Smooth muscle cell of trachea (primary cell): ENCODE measurements at places on chromosomes 2 and 18. TPM values are rescaled to one million over a fixed set of nuclear protein-coding genes. Genes with fewer than 3 reads are reported as not detected.

CCDC141 gene
- total RNA-seq: under 0.01 and 0.29 TPM in 2 replicates

TBR1 gene
- total RNA-seq: under 0.01 TPM in 1 of 2 replicates, not detected in the other

CHRND gene
- total RNA-seq: not detected in 2 replicates

RSAD2 gene
- 0.44 and 0.50 TPM in 2 replicates for total RNA-seq

PCARE gene
- not detected in 2 replicates for total RNA-seq

TUBB8B gene
- total RNA-seq: not detected in 2 replicates

GPAT2 gene
- 16.2 and 19.3 TPM in 2 replicates for total RNA-seq

CTAGE1 gene
- total RNA-seq: under 0.01 TPM in 1 of 2 replicates, not detected in the other

COL6A3 gene
- 2,183 and 3,095 TPM in 2 replicates for total RNA-seq

NEURL3 gene
- 0.17 TPM in 1 of 2 replicates, not detected in the other for total RNA-seq

IGFBP5 gene
- 474 and 2,317 TPM in 2 replicates for total RNA-seq

CACNB4 gene
- 0.73 and 1.2 TPM in 2 replicates for total RNA-seq

GBX2 gene
- total RNA-seq: not detected in 2 replicates

ACMSD gene
- total RNA-seq: not detected in 2 replicates

MERTK gene
- 0.29 and 0.99 TPM in 2 replicates for total RNA-seq
